ENCODE measurements at places on chromosomes 6 and 20.

DNA sequence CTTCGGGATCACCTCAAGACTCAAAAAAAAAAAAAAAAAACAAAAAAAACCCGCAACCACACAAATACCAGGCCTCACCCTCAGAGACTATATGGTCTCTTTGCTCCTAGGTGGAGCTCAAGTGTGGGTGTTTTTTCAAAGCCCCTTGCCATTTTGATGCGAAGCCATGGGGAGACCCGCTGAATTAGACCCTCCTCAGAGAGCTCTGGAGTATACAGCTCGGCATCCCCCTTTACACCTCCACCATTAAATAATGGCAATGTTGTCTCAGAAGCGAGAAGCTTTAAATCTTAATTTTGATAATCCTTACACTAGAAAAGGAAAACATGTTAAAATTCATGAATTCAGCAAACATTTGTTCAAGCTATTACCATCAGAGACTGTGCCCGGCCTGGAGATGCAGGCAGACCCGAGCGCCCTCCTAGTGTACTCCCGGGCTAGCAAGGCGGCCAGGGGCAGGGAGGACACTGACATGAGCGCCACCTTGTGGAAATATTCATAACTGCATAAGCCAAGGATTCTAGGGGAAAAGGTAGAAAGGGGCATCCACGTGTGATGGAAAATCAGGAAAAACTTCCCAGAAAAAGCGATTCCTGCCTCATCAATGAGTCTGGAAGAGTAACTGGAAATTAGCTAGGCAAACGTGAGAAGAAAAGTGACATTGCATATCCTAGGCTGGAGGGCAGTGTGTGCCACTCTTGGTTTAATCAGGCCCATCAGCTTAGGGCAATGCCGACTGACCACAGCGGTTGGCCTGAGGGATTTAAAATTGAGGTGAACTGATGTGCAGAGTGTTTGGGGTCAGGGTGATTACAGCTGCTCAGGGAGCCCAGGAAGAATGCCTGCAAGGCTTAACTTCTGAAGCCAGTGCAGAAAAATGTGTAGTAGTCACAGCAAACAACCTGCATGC lies 72.5 kb downstream of the B3GAT2 start:
- peak; percentile 43 for DNase-seq

DNA sequence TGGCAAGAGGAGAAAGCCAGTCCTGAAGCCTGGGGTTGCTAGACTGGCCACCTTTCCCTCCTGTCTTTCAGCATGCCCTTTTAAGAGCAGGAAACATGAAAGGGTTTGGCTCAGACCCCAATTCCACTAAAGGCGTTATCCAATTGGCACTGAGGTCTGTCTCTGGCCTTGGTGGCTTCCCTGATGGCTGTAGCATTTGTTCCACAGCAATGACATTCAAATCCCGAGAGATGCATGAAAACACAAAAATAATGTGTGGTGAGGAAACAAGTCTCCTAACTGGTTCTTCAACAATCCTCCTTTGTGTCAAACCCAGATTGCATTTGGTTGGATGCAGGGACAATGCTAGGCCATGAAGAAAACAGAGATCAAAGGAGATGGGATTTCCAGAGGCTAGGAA lies 56.5 kb upstream of the ADTRP start:
- no peak for DNase-seq

GRCh38 chr20:24584538-24585356 lies 115.3 kb downstream of the SYNDIG1 start:
- DNase-seq: no peak

GRCh38 chr6:83600459-83600858 lies 88.1 kb downstream of the PRSS35 start:
- no peak for DNase-seq

Data from stimulated activated CD4-positive, alpha-beta T cell treated with anti-CD3 and anti-CD28 coated beads, Interleukin-15, amount 100 ng/mL, for 48 hours (primary cell).